C1 segment of cervical spinal cord (tissue), 14 donors: ENCODE measurements at places on chromosomes 6 and 20.

GRCh38 chr6:76004202-76004601 lies 68.3 kb downstream of the IMPG1 start:
- no peak for DNase-seq

- no peak for DNase-seq
Measured at GRCh38 chr6:39088331-39088730, 26.7 kb downstream of the SAYSD1 start.

- no peak for DNase-seq
Measured at GRCh38 chr6:4822476-4822875, 46.3 kb downstream of the CDYL start.

DNA sequence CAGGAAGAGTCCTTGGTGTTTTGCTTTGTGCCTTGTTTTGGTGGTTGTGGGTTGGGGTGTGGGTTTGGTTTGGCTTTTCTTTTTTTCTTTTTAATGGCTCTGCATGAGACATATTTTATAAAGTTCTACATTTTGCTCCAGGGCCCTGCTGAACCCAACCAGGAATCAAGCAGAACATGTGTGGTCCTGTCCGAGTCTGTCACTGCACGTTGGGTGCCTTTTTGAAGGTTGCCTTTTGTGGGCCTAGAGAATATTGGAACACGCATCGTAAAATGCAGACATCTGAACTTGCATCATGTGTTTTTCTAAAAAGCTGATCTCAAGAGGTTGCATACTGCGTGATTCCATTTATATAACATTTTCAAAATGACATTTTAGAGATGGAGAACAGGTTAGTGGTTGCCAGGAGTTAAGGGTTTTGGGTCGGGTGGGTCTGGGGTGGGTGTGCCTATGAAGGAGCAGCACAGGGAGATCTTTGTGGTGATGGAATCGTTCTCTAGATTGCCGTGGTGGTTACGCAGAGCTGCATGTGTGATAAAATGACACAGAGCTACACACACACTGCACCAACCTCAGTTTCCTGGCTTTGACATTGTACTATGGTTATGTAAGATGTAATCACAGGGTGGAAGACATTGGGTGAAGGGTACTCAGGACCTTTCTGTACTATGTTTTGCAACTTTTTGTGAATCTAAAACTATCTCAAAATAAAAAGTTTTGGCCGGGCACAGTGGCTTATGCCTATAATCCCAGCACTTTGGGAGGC lies 80.2 kb downstream of the EYA2 start:
- no peak for DNase-seq

DNA sequence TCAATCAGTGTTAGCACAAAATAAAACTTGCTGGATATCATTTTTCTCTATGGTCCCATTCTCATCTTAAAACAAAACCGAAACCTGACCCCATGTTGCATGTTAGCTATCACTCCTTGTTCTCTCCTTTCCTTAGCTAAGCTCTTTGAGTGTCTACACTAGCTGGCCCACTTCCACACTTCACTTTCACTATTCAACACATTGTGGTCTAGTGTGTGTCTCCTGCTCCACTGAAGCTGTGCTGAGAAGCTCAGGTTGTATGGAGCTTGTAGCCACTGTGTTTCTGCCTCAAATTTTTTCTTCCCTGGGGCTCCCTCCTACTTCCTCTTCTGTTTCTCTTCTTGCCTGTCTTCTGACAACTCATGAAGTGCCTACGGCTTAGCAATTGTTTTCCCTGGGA lies 223.0 kb downstream of the NKAIN2 start:
- no peak for DNase-seq

- no peak for DNase-seq
Measured at GRCh38 chr6:17239260-17239659, 41.9 kb upstream of the RBM24 start.

DNA sequence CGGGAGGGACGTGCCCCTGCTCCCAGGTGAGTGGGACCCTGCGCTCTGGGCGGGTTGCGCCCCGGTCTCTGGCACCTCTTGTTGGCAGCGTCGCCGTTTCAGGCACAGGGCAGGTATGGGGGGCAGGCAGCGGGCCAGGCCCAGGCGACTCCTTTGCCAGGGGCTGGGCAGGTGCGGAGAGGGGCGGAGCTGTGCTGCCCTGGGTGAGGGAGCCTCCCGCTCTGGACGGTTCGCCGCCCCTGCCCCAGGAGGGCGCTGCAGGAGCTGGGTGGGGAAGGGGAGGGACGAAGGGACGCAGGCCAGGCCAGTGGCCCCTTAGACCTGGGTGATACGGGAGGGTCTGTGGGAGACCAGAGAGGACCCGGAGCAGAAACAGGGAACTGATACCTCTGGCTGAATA lies 663.9 kb upstream of the DEFB115 start:
- DNase-seq, result no peak

DNA sequence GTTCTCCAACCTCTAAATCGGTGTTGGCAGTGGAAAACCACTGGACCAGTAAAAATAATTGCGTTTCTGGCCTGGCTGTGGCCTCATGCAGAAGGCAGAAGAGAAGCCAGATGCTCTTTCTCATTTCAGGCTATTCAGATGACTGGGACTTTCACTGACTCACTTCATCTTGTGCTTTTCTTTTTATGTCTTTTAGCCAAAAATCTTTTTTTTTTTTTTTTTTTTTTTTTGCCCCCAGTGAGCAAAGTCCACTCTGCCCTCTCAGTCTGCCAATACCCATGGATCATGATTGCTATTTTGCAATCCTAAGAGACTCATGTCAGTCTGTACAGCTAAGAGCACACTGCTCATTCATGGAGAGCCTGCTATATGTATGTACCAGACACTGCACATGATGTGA lies 962.5 kb downstream of the KIF16B start:
- DNase-seq, result no peak

GRCh38 chr20:61193164-61193563 lies 58.9 kb upstream of the CDH4 start:
- DNase-seq, result no peak

GRCh38 chr6:27882624-27883023 lies 29.6 kb downstream of the OR2B2 start:
- no peak for DNase-seq

- DNase-seq, result no peak
Measured at GRCh38 chr6:30836431-30836866, 47.9 kb upstream of the DDR1 start.

DNA sequence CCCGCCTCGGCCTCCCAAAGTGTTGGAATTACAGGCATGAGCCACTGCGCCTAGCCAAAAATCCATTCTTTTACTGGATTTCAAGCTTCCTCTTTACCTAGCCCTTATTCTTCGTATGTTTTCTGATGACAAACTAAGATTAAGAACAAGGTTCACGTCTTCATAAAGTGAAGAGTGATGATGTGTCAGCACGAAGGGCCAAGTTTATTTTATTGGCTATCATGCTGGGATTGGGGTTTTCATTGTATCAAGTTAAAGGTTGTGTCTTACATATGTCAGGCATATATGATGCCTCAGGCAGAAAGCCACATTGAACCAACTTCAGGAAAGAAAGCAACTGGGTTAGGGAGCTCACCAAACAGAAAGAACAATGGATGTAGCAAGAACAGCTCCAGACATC lies 19.7 kb upstream of the SLC17A3 start:
- DNase-seq, result no peak

- DNase-seq, result peak; percentile 57
Measured at GRCh38 chr6:125746731-125747588, 2.5 kb upstream of the HEY2 start.

- no peak for DNase-seq
Measured at GRCh38 chr20:58077282-58077681, 151.2 kb downstream of the ANKRD60 start.

- DNase-seq, result no peak
Measured at GRCh38 chr20:49701241-49701790, 12.4 kb downstream of the B4GALT5 start.

DNA sequence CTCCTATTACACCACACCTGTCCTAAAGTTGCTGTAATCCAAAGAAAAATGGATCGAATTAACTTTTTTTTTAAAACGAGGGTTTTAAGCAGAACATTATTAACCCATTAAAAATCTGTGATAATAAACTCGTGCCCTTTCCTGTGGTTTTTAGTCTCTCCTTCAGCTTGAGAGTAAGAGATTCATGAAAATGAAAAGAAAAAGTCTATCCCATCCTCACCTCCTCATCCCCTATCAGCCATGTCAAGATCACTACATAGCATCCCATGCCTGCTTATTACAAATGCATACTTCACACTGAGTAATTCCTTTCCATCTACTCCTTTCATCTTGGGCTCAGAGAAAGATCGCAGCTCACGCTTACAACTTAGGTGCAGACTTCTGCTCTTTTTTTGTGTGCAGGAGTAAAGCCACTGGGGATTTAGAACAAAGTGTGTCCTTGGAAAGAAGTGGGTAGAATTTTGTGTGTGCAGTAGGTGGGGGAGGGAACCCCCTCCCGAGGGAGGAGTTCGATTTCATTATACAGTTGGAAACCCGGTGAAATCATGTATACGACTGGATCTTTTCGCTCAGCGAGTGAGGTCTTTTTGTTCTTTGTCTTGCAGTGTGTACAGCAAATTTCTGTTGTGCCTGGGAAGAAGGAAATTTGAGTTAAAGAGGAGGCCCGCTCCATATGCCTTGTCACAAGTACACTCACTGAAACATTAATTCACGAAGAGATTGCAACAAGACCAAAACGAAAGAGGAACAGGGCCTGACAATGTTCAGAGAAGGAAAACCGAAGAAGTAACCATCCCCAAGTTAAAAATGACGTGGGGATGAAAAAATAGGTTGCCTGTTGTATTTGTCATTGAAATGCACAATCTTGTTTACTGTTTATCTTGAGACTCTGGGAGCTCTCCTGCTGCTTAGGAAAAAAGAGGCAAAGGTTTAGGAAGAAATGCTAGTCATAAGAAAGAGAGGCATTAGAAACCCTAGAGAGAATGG lies 146.5 kb upstream of the ZNF217 start:
- no peak for DNase-seq

GRCh38 chr6:48844696-48845095 lies 618.4 kb downstream of the MMUT start:
- DNase-seq, result no peak

GRCh38 chr6:68638230-68638900 lies 3.3 kb downstream of the ADGRB3 start:
- DNase-seq, result no peak

- no peak for DNase-seq
Measured at GRCh38 chr6:5159162-5159561, 74.0 kb downstream of the PPP1R3G start.

DNA sequence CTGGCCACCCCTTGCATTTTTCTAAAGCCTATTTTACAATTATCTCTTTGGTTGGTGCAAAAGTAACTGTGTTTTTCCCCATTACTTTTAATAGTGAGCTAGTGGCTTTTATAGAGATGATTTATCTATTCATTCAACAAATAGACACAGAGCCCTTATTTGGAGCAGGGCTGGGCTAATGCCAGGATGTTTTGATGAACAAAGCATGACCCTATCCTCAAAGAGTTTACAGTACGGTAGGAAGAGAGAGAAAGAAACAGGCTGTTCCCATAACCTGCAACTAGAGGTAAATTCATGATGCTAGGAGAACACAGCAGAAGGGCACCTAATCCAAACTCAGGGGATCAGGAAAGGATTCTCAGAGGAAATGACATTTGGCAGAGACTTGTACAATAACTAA lies 37.3 kb upstream of the UST start:
- DNase-seq, result no peak

GRCh38 chr20:33783256-33783655 lies 27.9 kb upstream of the CHMP4B start:
- no peak for DNase-seq

- peak; percentile 55 for DNase-seq
Measured at GRCh38 chr6:43509984-43510826, at the start of gene LRRC73. LRRC73 (minus strand) TSS chr6:43510346; CDS start chr6:43509785, 561 bp downstream.

DNA sequence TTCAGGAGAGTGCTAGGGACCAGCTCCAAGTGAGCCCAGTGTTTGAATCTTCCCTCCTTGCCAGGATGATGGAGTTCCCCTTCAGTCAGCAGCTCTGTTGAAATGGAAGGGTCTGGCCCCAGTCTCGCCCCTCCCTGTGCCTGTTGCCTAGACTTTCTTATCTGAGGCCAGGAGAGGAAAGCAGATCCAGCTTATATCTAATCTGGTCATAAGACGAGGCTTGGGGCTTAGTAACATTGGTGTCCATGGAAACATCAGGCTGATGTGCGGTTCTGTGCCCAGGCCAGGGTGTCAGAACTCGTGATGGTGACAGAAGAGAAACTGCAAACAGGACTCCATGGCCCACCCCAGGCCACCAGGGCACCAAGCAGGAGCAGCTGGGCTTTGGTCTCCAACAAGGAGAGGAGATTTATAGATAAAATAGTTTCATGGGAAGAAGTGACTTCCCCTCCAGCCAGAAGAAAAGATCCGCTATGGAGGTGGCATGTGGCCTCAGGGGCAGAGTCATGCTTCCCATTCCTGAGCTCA lies 9.8 kb downstream of the MAS1L start:
- no peak for DNase-seq

DNA sequence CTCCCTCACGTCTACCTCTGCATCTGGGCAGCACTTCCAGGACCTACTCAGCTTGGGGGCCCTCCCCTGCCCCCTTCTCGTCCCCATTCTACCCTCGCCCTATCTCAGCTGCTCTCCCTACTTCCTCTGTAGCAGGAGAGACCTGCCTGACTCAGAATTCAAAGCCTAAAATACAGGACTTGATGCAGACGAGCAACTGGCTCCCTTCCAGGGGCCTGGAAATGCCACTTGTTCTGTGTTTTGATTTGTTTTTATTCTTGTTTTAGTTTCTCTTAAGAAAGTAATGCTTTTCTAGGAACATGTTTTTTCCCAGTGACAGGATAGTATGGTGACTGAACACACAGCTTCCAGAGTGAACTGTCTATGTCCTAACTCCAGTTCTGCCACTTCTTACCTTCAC lies 320.4 kb upstream of the CDH4 start:
- DNase-seq, result no peak

DNA sequence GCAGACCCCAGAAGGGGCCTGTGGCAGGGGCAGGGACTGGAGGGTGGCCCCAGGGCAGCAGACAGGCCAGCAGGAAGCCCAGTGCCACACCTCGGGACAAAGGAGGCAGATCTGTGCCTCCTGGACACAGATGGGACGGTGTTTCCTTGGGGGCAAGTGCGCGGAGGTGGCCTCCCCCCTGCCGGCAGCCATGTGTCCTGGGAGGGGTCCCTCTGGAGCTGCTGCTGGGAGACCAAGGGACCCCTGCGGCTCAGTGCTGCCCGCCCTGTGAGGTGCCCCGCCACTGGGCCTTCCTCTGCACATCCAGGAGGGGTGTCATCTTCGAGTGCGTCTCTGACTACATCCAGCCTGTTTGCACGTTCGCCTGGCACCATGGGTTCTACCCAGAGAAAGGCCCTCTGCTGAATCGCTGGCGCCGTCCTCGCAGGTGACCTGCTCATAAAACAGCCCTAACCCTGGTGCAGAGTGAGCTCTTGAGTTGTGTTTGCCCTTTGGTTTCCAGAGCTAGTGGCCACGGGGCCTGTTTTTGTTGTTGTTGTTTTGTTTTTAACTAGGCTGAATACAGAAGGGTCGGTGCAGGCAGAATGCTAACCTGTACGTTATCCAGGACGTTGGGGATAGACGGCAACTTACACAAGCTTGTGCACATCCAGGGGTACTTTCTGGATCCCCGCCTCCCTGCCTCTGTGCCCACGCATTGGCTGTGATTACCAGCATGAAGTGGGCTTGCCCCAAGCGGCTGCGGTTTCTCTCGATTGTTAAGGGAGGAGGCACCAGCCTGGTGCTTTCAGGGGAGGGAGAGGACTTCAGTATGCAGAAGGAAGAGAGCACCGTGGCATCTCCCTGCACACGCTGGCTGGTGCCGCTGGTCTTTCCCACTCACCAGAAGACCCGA lies 1.3 kb upstream of the KCNQ2 start:
- no peak for DNase-seq
